ENCODE measurements at places on chromosomes 2 and 18.

DNA sequence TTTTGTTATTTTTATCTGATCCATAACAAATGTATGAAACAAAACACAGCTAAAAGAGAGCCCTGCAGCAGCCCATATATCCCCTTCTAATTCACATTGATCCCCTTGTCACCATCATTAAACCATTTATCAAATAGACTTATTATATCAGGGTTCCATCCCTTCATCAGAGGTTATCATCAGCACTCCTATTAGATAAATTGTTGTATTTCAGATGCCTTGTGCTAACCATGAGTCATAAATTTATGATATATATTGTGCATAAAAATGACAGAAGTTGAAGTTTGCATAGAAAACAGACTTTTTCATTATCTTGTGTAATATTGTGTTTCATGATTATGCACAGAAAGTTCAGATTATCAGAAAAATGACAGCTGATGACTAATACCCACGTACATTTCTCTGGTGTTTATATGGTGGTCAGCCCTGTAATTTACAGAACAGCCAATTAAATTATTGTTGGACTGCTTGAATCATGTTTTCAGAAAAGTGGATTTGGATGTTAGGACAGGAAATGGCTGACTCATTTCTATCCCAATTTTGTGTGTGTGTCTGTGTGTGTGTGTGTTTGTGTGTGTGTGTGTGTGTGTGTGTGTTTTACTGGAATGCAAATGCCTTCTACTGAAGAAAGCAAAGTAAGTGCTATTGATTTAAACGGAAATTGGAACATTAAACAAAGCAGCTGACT lies 80.9 kb downstream of the PPP1R1C start:
- no peak for DNase-seq

- DNase-seq = no peak
Measured at GRCh38 chr2:164967361-164967760, 12.0 kb upstream of the SLC38A11 start.

DNA sequence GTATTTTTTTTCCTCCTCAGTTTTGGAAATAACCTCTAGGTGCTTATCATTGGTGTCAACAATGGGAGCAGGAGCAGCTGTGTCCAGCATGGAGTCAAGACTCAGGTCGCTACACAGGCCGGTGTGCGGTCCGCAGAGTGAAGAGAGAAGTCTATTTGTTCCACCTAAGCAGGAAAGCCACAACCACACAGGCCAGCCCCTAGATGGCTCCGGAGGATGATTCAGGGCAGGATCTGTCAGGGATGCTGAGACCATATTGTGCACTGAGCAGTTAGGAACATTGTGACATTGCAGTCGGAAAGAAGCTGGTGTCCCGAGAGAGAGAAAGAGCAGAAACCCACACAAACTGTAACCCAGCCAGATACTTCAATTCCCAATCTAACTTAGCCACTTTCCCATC lies 136.9 kb downstream of the GAREM1 start:
- no peak for DNase-seq

GRCh38 chr18:79221136-79221535 lies 151.9 kb downstream of the ATP9B start:
- no peak for DNase-seq

GRCh38 chr2:218427741-218428140 lies 8.8 kb downstream of the VIL1 start:
- no peak for DNase-seq

- no peak for DNase-seq
Measured at GRCh38 chr2:30655660-30656059, 151.6 kb downstream of the CAPN13 start.

DNA sequence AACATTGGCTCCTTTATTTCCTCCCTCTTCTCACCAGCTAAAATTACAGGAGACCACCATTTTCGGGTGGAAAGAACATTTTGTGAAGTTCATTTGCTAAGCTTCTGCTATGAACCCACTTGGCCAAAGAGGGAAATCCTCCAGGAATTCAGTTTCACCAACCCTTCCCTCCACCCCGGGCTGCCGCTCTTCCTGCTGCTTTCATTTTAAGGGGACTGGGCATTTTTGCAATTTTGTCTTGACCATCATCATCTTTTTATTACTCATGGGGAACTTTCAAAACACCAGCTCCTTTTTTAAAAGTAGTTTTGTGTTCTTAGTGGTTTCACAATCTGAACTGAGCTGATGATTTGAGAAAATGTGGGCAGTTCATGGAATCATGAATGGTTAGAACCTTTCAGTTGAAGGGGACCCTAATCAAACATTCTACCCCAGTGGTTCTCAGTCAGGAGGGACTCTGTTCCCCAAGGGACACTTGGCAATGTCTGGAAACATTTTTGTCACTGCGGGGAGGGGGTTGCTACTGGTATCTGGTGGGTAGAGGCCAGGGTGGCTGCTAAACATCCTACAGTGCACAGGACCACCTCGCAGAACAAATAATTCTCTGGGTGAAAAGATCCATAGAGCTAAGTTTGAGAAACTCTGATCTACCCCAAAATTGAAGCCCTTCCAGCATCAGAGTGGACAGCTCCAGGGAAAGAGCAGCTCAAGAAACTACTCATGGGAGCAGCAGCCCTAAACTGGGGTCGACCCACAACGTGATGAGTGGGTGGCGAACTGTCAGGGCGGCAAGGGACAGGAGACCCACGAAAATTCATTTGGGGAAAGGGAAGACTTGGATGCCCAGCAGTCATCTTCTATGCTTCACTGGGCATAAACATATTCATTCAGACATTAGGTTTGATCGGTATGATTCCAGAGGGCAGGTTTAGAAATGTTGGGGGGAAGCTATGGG lies 92.9 kb downstream of the ACKR3 start:
- no peak for DNase-seq

DNA sequence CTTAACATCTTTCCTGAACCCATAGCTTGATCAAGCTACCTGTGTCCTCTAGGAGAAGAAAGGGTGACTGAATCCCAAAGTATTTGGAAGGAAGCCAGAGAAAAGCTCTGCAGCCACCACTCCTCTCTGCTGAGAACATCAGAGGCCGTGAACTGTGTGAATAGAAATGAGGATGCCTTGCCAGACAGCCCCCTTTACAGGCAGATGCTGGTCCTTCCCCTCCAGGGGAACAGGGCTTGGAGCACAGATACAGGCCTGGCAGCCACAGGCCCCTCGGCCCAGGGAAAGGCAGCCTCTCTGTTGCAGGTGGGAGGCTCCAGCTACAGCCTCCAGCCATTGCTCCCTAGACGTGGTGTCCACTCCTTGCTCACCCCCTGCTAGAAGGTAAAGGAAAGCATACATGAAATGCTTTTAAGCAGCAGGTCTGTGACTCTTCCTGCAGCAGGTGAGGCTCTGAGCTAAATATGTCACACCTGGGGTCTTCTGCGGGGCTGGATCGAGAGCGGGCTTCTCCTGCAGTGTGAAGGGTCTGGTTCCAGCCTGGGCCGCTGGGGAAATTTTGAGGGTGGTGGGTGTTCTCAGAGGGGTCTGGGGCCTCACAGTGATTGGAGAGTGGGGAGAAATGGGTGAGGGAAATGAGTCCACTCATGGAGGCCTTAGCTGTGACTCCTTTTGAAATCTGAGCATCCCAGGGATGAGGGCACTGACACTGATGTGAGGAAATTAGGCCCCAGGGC lies 234.0 kb downstream of the KLHL29 start:
- no peak for DNase-seq

- DNase-seq = no peak
Measured at GRCh38 chr2:8138923-8139667, 542.8 kb upstream of the ID2 start.

GRCh38 chr2:46445556-46445955 lies 33.8 kb upstream of the TMEM247 start:
- no peak for DNase-seq

DNA sequence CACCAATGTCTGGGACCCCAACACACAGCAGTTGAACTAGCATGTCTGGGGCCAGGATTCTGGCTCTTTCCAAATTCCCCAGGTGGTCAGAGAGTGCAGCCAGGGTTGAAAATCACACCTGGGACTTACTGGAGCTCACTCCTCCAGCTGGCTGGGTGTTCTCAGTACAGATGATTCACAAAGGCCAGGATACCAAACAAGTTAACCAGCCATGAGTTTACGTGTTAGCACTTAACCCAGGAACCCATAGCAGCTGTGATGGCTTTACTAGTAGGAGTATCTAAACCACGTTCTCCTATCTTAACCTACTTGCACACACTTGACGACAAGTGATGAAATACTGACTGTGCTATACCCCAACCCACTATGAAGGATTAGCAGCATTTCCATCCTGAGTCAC lies 222.8 kb downstream of the FBXO15 start:
- no peak for DNase-seq

GRCh38 chr2:216624251-216624650 lies 9.0 kb upstream of the IGFBP2 start:
- no peak for DNase-seq

DNA sequence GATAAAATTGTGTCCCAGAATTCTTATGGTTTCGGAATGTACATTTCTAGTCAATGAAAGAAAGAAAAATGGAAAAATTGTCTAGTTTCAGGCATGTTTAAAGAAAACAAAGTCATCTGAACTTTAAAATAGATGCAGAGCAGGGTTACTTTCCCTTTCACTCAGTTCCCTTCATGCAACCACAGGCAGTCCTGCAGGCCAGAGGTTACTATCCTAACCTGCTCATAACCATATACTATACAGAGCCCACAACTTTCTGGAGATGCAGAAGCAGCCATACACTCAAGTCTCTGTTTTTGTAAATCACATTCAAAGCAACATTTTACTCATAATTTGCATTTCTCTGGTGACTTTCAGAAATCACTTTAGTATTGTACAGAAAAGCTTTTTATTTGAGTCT lies 690.3 kb downstream of the MBD2 start:
- DNase-seq = no peak

- DNase-seq = no peak
Measured at GRCh38 chr18:39627936-39628335, 2062.3 kb upstream of the CELF4 start.

- DNase-seq = peak; percentile 79
Measured at GRCh38 chr2:16429431-16430145, 236.0 kb downstream of the CYRIA start.

GRCh38 chr2:240990726-240991377 lies 7.6 kb upstream of the SNED1 start:
- no peak for DNase-seq

- DNase-seq = no peak
Measured at GRCh38 chr18:46051731-46052461, 20.2 kb downstream of the PSTPIP2 start.

- no peak for DNase-seq
Measured at GRCh38 chr2:137190411-137191195, 425.3 kb downstream of the THSD7B start.

- no peak for DNase-seq
Measured at GRCh38 chr18:49026501-49027373, 76.0 kb upstream of the SMAD7 start.

DNA sequence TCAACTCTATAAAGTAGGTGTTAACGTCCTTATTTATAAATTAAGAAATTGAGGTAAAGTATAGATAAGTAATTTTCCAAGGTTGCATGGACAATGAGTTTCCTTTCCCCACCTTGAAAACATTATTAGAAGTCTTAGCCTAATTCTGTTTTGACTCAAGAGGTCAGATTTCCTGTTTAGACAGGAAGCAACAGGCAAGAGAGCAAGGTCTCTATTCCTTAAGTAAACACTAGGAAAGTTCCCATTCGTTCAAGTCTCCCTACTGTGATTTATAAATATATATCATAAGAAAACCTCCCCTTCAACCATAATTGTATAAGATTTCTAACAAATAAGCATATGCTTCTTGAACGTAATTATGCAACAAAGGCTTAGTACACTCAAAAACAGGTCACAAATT lies 40.3 kb downstream of the CLASP1 start:
- no peak for DNase-seq

GRCh38 chr2:9832586-9832985 lies 10.7 kb upstream of the TAF1B start:
- DNase-seq = no peak

DNA sequence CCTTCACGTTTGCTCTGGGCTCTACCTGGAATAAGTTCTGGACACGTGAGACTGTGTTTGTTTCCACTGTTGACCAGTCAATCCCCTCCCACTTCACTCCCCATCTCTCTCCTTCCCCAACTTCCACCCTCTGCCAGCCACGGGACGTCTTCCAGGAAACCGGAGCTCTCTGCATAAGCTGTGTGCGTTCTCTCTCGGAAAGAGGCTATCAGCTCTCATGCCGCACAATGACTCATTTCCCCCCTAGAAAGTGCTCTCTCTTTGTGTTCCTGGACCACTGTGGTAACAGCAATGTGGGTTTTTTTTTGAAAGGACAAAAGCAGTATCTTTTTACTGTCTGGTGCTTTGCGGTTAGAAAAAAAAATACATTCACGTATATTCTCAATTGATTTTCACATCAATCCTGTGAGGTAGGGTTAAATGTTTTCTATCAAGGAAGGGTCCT lies 10.2 kb downstream of the PROKR1 start:
- DNase-seq = no peak

GRCh38 chr2:156379071-156379470 lies 46.5 kb upstream of the NR4A2 start:
- DNase-seq = no peak

- DNase-seq = peak; percentile 38
Measured at GRCh38 chr2:119823734-119824334, 64.1 kb downstream of the PTPN4 start.

DNA sequence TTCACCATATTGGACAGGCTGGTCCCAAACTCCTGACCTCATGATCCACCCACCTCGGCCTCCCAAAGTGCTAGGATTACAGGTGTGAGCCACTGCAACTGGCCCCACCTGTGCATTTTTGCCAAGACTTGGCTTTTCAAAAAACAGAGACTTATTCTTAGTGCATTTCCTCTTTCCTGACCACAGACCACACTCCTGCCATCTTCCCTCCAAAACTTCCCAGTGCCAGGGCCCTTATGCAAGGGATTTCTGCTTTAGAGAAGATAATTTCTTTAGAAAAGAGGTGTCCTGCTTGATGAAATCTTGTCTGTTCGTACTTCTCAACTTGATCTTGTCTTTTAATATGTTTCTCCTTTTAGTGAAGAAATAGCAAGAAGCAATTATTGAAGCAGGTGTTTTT lies 98.8 kb upstream of the ZNF516 start:
- DNase-seq = no peak

- DNase-seq = no peak
Measured at GRCh38 chr2:73238149-73238548, 4.0 kb downstream of the CCT7 start.
